NCI-H146 (cell line): ENCODE measurements at places on chromosomes 11 and 22.

DNA sequence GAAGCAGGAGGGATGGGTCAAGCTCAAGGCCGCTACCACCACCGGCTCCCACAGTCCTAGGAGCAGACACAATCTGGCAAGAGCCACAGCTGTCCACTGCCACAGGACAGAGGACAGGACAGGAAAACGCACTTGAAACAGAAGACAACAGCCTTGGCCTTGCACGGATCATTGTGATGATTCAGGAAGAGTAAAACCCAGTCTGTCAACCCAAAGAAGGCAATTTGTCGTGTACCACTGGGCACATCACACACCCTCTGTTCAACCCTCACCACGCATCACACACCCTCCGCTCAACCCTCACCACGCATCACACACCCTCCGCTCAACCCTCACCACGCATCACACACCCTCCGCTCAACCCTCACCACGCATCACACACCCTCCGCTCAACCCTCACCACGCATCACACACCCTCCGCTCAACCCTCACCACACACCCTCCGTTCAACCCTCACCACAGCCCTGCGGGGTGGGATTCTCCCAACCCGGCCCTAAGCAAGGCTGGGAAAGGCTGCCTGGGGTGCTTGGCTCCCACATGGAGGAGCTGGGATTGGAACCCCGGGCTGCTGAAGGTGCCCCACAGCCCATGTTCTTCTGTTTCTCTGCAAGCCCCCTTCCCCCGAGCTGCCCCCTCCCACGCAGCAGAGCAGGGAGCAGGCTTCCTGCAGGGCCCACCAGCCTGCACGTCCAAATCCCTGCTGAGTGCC, 11.3 kb upstream of the CDC42BPG start:
- DNase-seq = no peak

DNA sequence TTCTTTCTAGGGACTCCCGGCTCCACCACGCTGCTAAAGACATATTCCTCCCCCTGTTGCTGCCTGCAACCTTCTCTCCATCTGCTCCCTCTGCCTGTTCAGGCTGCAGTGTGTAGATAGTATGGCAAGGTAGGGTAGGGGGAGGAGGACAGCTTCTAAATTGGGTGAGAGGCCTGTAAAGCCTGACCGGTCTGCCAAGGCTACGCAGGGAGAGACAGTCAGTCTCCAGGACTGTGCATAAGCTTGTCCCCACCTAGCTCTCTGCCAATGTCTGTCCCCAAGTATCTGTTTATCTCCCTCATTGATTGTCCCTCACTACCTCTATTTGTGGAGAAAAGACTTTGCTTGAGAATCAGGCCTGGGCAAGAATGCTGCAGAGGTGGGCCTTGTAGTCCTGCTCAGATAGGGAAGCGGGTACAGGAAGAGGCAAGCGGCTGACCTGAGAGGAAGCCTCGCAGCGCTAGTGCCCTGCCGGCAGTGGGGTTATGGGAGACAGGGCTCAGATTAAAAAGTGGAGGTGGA, 871 bp upstream of the SEZ6L start:
- DNase-seq = no peak

- peak; percentile 2 for DNase-seq
Measured at GRCh38 chr11:88042238-88042637, 133.0 kb downstream of the RAB38 start.

GRCh38 chr11:87295237-87295636, 257.5 kb downstream of the TMEM135 start:
- DNase-seq = peak; percentile 26

DNA sequence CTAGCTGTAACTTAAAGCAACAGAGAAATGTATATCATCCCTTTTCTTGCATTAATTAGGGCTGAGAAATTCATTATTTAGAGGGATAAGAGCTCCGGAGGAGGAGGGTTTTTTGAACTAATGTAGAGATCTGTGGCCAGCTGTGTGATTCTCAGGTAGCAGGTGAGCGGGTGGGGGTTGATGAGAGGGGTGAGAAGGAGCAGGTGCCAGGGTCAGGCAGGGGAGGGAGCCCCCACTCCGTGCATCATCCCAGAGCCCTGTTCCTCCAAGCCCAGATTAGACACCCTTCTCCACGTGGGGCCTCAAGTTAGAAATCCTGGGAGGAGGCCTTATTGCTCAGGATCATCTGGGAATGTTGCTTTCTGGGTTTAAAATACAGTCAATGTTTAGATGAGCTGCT, 24.9 kb downstream of the ZBTB16 start:
- DNase-seq = no peak
